ENCODE measurements at places on chromosomes 11 and 22. TPM values are rescaled to one million over a fixed set of nuclear protein-coding genes. Genes with fewer than 3 reads are reported as not detected.

DNA sequence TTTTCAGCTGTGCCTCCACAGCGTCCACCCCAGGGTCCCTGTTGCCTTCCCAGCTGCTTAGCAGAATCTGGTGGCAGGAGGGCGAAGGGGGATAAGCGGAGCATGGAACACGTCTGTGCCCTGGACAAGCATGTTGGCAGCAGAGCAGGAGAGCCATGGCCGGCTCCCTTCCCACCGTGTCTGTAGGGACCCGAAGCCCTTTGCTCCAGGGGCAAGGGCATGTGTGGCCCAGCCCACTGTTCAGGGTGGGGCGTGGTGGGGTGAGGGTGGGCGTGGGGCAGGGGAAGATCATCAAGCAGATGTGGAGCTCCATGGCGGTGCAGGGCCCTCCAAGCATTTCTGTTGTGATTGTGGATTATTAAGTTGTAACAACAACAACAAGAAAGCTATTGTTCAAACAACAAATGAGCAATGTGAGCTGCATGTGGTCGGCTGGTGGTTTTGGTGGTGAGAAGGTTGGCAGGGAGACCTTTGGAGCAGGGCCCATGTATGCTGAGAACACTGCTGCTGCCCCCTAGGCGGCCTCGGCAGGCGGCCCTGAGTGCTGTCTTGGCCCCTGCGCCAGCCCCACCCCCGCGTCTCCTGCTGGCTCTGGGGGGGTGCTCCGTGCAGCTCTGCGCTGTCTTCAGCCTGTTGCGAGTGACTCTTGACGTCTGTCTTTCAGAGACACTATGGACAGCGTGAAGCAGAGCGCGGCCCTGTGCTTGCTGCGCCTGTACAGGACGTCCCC is 50.9 kb downstream of the AP2A2 start:
- DNase-seq = no peak

DNA sequence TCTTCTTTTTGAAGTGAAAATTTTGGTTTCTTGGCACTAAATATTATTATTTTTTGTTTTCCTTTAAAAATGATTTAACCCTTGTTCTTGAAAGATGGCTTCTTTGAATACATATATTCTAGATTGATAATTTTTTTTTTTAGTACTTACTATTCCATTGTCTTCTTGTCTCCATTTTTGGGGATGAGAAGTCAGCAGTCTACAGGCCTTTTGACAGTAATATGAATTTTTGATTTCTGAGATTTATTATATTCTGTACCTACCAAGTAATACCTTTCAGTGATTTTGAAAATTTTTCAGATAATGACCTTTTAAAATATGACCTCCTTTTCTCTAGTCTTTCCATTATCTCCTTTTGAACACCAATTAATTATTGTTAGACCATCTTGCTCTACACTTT is 294.1 kb upstream of the LARGE1 start:
- no peak for DNase-seq

The PIWIL4 gene
- total RNA-seq = 1.5 TPM

GRCh38 chr22:20967697-20968211 is 699 bp downstream of the AIFM3 start:
- DNase-seq = no peak

All from left cardiac atrium (tissue), 4 donors.